ENCODE measurements at places on chromosomes 5 and 9.

DNA sequence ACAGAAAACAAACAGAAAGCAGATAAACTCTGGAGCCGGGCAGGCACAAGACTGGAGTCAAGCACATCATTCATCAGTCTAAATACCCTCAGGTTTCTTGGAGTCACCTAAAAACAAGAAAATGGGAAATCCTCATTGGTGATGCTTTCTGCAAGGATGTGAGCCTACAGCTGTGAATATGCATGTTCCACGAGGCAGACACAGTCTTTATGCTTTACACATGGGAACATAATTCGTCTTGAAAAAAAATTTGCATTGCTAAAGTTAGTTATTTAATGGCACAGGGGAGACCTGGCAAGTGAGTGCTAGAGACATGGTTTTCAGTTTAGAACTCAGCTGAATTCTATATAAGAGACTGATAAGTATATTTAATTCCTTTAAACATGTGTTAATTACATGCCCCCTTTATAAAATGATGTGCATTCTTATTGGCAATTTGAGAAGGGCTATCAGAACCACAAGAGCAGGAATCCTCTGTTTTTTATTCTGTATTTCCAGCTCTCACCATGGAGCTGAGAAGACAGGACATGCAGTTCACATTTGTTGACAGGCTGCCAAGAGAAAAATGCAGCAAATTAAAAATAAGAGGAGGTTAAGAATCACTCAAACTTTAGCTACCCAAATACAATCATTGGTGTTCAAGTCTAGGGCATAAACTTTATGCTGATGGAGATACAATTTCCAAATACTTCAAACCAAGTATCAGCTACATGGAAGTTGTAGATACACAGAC is 438.0 kb upstream of the MPDZ start:
- no peak for DNase-seq

- no peak for DNase-seq
Measured at GRCh38 chr5:123088031-123088805, 823 bp upstream of the PRDM6 start.

- DNase-seq: no peak
Measured at GRCh38 chr5:139843991-139844390, 48.4 kb downstream of the PSD2 start.

DNA sequence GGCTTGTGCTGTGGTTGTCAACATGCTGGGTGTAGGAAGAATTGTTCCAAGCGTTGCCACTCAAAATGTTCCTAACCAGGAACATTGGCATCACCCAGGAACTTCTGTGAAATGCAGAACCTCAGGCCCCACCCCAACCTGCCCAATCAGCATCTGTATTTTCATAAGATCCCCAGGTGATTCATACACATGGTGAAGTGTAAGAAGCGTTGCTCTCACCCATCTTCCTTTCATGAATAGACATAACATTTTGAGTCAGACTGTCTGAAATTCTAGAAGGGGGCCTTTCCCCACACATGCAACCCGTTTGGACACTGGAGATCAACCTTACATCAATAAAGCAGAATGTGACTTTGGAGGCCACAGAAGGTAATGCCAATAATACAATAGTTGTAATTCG is 9.3 kb upstream of the AFAP1L1 start:
- no peak for DNase-seq

GRCh38 chr9:92480986-92481633 is 1.2 kb downstream of the ASPN start:
- no peak for DNase-seq

DNA sequence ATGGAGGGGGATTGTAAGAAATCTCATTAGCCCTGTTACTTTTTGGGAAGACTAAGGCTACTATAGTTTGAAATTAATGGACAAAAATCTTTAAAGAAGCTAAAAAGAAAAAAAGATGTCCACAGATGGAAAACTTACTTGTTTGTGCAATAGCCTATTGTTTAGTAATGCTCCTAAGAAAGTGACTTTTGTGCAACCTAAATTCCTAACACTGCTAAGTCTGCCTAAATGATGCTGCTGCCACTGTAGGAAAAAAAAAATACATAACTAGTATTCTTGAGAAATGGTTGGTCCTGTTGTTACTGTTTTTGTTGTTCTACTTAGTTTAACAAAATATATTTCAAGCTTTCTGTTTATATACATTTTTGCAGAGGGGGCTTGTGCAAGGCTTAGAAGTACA is 108.2 kb upstream of the NR3C1 start:
- no peak for DNase-seq

DNA sequence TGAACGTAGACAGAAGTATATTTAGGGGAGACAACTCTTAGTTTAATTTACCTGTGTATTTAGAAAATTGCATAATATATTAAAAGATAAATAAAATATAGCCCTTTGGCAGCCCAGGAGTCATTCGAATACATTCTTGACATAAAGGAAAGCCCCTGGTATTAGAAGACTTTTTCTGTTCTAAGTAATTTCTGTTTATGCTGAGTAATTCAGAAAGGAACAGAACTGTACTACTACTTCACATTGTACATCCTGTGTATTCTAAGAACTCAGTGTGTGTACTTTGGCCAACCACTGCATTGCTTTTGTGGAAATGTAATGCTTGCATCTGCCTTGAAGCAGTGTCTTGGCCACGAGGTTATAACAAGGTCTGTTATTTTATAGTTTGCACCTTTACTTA is 136.4 kb downstream of the KDM4C start:
- no peak for DNase-seq

- no peak for DNase-seq
Measured at GRCh38 chr5:168472329-168472728, 13.9 kb upstream of the RARS1 start.

DNA sequence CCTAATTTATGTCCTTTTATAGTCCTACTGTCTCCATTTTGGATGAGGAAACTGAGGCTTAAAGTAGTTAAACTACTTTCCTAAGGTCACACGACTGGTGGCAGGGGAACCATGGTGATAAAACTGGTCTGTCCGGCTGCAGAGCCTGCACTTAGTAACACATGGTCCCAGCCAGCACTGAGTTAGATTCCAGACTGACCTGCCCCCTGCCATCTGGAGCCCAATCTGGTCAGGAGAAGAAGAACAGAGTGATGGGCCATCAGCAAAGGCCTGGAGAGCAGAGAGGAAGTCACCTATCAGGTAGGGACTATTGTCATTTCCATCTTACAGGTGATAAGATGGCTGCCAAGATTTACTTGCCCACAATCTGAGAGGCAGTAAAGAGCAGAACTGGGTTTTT is 86.6 kb upstream of the SLC25A48 start:
- no peak for DNase-seq

DNA sequence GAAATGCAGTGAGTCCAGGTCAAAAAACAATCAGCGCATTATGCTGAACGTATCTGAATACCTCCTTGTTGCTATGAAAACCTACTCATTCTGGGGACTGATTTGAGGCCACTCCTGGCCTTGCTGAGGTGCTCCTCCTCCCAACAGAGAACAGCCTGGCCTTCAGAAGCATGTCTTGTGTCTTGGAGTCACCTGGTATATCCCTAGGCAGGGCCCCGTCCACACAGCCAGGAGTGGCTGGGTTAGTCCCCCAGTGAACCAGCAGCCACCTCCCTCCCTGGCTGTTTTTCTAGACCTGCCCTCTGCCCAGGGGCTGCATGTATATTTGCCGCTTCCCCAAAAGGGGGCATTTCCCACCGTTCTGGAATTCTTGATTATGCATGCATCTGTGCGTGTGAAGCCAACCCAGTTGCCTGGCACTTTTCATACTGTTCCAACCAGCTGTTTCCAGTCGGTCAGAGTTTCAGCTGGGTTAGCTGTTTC is 99.2 kb upstream of the SPATA31C2 start:
- no peak for DNase-seq

GRCh38 chr5:172334641-172335040 is 51.1 kb upstream of the UBTD2 start:
- no peak for DNase-seq

DNA sequence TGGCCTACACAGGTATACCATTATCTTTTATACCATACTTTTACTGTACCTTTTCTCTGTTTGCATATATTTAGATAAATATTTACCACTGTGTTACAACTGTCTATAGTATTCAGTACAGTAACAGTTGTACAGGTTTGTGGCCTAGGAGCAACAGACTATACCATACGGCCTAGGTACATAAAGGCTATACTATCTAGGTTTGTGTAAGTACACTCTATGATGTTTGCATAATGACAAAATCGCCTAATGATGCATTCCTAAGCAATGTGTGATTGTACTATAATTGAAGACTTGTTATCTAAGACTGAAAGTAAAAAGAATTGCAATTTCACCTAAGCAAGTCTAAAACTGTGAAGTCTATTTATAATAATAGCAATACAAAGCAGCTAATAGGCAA is 3.9 kb downstream of the C9orf72 start:
- no peak for DNase-seq
